ENCODE measurements at places on chromosomes 5 and 9. TPM values are rescaled to one million over a fixed set of nuclear protein-coding genes. Genes with fewer than 3 reads are reported as not detected.

DNA sequence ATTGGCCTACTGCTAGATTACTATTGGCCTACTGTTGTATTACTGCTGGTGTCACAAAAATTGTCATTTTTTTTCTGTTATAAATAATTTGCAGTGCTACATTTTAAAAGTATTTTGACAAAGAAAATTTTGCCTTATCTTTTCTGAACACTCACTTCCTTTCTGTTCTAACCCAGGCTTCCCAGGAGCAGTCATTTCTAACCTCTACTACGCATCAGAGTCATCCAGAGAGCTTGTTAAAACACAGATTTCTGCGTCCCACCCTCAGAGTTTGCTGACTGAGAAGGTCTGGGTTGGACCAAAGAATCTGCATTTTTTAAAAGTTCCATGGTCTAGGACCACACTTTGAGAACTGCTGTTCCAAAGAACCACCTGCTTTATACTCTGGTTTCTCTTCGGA is 306.1 kb downstream of the GLIS3 start:
- DNase-seq, result no peak

DNA sequence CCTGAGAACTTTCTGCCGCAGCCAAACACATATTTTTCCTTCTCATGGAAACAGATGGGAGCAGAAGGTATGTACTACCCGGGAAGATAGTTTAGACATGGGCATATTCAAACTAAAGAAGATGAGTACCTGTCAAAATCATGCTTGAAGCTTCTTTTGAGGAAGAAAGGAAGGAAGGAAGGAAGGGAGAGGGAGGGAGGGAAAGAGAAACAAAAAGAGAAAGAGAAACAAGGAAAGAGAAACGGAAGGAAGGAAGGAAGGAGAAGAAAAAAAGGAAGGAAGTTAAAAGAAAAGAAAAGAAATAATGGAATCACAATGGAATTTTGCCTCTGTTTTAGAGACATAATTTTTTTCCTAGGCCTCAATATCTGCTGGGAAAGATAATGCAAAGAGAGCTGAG is 34.6 kb downstream of the EPB41L4A start:
- no peak for DNase-seq

- no peak for DNase-seq
Measured at GRCh38 chr9:110555551-110556331, 23.8 kb downstream of the SVEP1 start.

DNA sequence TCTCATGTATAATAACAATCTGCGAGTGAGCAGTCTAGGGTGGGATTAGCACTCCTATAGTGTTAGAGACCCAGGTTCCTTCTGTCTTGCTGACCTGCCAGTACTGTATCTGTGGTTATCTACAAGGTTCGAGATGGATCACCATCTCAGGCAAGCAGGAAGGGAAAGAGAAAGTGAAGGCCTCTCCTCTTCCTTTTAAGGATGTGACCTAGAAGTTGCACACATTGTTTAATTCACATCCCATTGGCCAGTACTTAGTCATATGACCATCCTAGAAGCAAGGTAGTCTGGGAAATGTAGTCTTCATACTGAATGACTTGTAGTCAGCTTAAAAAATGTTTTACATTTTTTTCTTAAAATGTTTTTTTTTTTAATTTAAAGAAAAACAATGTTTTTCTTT is 168.6 kb downstream of the CARTPT start:
- no peak for DNase-seq

GRCh38 chr9:72168075-72168474 is 18.8 kb downstream of the GDA start:
- no peak for DNase-seq

GRCh38 chr9:112097712-112098688 is 77.1 kb downstream of the SUSD1 start:
- DNase-seq, result peak; percentile 61

The IRX2 gene
- total RNA-seq, result 3.3 TPM

The DAB2 gene
- total RNA-seq, result 77.2 TPM

The ERAP2 gene
- total RNA-seq, result 9.2 TPM
